ENCODE measurements at places on chromosomes 3 and 15.

- DNase-seq: no peak
Observed at GRCh38 chr15:61169904-61170695, 59.0 kb downstream of the RORA start.

DNA sequence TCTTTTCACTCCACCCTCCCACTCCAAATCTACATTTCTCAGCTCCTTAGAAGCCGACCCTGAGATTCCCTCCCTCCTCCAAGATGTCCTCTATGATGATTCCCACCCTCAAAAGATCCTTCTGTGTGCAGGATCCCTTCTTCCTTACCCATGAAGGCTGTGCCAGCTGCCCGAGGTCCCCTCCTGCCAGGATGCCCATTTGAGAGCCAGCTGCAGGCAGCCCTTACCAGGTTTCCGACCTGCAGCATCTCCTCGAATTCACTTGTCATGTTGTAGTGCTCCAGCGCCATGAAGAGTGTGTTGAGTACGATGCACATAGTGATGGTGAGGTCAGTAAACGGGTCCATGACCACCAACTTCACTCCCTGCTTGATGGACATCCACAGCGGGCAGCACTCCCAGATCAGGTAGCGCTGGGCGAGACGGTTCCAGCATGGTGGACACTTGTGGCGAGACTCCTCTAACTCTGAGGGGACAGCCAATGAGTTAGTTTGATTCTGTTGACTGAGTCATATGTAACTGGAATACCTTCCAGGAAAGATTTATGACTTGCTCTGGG, 51.9 kb downstream of the SCN5A start:
- DNase-seq: no peak

DNA sequence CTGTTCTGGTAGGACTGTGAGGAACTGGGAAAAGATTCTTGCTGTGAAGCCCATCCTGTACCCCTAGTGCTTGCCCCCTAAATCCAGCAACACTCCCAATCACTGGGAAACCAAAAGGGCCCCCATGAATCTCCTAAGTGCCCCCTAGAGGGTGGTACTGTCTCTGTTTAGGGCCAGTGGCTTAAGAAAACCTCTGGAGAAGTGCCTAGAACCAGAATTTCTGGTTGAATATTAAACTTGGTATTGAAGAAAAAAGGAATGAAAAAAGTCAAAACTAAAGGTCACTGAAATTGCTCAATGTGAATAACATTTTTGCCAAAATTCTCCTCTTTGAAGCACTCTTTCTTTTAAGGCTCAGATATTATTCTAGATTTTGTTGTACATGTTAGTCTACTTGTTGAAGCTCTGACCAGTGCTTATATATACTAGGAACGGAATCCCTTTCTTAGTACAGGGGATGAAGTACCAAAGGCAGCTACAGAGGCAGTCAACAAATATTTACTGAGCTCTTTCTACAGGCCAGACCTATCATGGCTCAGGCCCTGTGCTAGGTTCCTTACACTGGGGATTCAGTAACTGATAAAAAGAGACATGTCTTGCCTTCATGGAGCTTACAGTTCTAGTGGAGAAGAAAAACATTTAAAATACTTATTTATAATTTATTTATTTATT, 138.8 kb downstream of the MYLK start:
- DNase-seq: no peak

- DNase-seq: no peak
Observed at GRCh38 chr3:32189693-32190092, 48.8 kb upstream of the CMTM8 start.

GRCh38 chr3:43104660-43105595, 951 bp downstream of the POMGNT2 start:
- no peak for DNase-seq

- DNase-seq: no peak
Observed at GRCh38 chr15:42577514-42578031, 2.2 kb downstream of the STARD9 start.

Data from epithelial cell of proximal tubule (primary cell).